ENCODE measurements at places on chromosomes 12 and 14.

- DNase-seq, result no peak
Measured at GRCh38 chr14:87152693-87153092, 840.3 kb downstream of the GALC start.

DNA sequence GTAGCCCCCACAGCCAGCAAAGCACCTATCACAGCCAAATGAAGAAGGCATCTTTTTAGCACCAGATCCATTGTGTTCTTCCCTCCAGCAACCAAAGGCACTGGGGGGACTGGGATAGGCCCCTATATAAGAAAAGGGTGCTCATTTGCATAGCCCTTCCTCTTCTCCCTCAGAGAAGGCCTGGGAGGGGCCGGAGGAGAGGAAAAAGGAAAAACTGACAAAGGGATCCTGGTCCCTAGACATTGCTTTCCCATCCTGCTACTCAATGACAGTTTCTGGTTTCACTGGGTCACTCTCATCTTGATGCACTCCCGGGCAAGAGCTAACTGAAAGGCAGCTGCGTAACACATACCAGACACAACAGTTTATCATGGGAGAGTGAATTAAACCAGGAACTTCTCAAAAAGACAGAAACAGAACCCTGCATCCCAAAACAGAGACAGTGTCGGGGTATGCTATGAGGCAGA is at the start of gene PMEL:
Gene PMEL, minus strand, starts transcription at position 102 of the 467 bp plus-strand sequence. Its CDS starts 31 bp downstream, at position 71.
- DNase-seq, result no peak

GRCh38 chr12:26874501-26875296 is 41.7 kb upstream of the ITPR2 start:
- DNase-seq, result no peak

GRCh38 chr12:108370415-108370814 is 31.3 kb upstream of the CMKLR1 start:
- no peak for DNase-seq

GRCh38 chr12:26125400-26126339 is 833 bp upstream of the BHLHE41 start:
- peak; percentile 36 for DNase-seq

DNA sequence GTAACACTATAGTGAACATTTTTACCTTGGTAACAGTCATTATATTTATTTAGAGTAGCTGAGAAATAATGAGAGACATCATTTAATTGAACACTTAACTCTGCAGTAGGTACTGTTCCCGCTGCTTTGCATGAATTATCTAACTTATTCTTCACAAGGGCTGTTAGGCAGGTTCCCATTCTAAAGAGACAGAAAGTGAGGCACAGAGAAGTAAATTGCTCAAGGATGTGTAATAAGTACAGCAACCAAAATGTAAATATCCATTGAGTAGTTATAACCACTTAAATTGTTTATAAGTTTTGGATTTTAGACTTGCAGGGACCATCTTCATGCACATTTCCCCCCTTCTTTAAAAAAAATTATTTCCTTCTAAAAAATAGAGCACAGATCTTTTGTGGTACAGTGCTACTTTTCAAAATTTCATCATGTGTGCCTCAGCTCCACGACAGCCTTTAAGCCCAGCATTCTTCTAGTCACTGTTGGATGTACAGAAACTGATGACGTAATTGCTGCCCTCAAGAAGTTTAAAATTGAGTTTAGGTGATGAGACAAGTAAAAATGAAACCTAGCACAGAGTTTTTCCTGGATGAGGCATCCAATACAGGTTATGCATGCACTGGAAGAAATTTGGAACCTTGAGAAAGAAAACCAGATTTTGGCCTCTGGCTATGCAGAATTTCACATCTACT is 6.0 kb upstream of the MANSC4 start:
- no peak for DNase-seq

DNA sequence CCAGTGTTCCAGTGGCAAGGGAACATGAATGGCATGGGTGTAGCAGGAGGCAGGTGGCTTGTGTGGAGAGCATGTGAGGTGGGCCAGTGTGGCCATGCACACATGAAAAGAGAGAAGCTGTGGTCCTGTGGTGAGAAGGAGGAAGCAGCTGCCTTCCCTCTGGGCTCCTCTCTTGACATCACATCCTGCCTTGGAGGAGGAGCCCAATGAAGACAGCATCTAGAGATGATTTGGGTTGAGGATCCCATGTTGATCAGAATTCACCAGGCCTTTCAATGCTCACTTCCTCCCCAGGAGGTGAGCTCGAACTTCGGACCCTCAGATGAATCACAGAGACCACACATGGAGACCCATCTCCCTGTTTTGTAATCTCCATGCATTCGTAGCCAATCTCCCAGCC is 82.6 kb downstream of the LRRC74A start:
- DNase-seq, result no peak

DNA sequence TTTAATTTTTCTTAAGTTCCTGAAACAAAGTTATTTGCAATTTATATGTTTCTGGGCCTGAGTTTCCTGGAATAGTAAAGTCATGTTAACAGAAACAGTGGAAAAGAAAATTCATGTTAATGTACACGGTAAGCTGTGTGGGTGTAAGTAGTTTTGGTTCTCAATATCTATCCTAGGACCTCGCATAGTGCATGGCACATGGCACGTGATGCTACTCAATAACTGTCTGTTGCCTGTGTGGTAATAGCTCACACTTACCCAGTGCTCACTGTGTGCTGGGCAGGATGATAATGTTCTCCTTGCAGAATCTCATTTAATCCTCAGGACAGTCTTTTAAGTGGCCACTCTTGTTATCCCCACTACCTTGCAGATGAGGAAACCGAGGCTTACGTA is 100.7 kb downstream of the DUSP16 start:
- DNase-seq, result no peak

DNA sequence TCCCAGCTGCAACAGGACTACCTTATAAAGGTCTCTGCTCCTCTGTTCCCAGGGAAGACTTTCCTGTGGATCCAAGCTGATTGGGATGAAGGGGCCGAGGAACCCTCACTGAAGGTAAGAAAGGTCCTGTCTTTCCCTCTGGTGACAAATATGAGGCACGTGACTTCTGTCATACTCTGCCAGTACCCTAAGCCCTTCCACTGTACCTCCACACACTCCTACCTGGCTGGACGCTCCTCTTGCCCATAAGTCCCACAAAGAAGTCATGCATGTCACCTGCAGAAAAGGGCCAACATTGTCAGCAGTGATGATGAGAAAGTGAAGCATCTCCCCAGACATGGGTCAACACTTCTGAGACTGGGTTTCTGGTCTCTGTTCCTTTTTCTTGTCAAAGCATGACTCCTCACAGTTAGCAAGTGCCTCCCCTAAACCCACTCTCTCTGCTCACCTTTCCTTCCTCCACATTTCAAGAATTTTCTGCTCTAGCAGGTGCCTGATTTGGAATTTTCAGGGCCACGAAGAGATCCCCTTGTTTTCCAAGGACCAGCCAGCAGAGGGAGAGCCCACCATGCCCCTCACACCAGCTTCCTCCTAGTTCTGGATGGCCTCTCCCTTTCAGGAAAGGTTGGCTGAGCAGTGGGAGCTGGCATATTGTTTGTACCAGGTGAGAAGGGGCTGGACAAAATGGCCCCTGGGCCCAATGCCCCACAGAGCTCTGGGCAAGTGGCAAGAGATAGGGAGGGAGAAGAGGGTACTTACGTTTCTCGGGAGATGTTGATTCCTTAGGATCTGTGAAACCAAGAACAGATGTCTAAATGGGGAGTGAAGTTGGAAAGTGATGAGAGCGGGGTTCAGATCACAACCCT is 3.5 kb downstream of the TAC3 start:
- no peak for DNase-seq

GRCh38 chr12:67498991-67499390 is 149.6 kb upstream of the DYRK2 start:
- DNase-seq, result no peak

- DNase-seq, result peak; percentile 33
Measured at GRCh38 chr12:49920241-49920914, 16.7 kb upstream of the FAIM2 start.

DNA sequence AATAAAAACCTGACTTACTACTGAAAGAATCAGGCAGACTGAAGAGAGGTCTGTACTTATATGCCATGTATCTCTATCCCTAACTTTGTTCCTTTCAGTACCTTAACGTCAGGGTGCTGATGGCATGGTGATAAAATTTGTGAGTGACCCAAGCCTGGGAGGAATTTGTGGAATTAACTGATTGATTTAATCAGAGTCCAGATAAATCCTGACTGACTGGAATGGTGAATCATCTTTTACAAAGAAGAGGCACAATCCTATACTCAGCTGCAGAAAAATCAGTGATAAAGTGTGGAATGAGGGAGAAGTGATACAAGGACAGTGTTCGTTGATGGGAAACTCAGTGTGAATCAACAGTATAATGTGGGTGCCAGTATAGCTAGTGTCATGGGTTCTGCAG is 3.7 kb downstream of the TDG start:
- no peak for DNase-seq

DNA sequence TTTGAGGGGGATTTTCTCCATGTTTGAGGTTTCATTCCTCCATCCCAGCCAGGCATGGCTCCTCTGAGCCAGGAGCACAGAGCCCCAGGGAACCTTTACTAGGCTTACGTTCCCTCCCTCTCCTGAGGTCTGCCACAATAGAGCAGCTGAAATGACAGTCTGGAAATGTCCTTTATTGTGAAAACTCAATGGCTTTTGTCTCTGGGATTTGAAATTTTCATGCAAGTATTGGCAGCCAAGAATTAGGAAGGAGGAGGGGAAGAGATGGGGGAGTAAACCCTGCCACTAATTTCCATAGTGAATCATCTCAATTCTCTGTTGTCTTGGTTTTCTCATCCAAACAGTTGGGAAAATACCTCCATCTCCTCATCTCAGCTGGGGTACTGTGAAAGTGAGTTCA is 2.6 kb upstream of the PLEKHG3 start:
- DNase-seq, result no peak

- no peak for DNase-seq
Measured at GRCh38 chr12:41645624-41646023, 457.5 kb downstream of the PDZRN4 start.

GRCh38 chr14:90093942-90094595 is 32.3 kb downstream of the KCNK13 start:
- DNase-seq, result no peak

GRCh38 chr14:101029668-101030290 is 126.3 kb upstream of the RTL1 start:
- DNase-seq, result no peak

- DNase-seq, result no peak
Measured at GRCh38 chr12:22672951-22673350, 48.0 kb downstream of the ETNK1 start.

DNA sequence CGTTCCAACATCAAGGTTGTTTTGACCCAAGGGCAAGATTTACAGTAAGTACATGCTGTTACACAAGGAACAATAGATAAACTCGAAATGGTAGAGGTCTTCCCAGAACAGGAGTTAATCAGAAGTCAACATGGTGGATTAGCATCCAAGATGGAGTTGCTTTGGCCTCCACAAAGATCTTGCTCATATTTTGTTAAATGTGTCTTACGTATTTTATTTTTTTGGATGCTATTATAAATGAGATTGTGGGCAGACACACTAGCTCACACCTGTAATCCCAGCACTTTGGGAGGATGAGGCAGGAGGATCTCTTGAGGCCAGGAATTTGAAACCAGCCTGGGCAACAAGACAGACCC is 22.3 kb upstream of the RAB21 start:
- DNase-seq, result no peak

GRCh38 chr14:94971750-94972149 is 185.6 kb downstream of the DICER1 start:
- DNase-seq, result no peak

DNA sequence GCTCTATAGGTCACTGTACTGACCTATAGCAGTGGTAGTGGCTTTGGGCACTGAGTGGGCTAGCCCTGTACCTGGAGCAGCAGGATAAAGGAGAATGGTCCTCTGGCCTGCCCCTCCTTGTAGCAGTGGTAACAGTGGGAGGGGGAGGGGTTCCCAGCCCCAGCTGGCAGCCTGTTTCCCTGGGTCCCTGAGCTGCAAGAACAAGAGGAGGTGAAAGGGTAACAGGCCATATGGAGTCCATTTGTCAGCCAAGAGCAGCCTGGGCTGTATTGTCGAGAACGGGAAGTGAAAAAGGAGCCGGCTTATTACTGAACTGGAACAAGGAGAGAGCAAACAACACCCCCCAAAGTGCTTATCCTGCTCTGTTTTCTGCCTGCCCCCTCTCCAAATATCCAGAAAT is 73.8 kb upstream of the SRSF5 start:
- DNase-seq, result no peak

DNA sequence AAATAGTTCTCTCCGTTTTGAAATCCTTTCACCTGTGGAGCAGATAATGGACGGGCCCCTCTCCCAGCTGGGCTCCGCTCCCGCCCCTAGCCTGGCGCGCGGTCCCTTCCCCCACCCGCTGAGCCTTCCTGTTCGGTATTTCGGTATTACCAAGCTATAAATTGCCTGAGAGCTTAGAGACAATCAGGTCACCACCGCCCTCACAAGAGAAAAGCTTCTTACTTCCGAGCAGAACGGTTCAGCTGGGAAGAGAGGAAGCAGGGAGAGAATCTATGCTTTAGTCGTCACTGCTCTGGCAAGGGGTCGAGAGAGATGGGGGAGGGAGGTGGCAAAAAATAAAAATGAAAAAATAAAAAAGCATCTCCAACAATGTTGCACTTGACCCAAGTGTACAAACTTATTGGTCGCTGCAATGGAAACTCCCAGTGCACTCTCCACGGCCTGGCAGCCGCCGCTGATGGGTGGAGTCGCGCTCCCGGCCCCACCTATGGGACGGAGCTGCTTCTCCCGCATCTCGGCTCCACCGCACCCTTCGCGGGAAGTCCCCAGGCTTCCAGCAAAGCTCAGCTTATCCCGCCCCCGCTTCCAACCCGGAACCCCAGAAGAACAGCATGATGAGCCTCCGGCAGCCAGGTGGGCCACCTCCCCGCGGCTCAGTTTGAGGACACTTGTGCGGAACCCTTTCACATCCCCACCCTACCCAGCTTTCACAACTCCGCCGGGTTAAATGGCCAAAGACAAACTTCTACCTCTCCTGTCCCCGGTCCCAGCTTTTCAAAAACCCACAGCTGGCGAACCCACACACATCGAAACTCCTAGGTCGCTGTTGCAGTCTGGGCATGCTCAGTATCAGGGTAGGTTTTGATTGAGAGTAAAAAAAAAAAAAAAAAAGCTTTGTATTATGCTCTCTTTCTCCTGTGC is 832 bp upstream of the SYT1 start:
- DNase-seq, result no peak

- DNase-seq, result no peak
Measured at GRCh38 chr12:75507086-75507485, 4.3 kb downstream of the KRR1 start.

DNA sequence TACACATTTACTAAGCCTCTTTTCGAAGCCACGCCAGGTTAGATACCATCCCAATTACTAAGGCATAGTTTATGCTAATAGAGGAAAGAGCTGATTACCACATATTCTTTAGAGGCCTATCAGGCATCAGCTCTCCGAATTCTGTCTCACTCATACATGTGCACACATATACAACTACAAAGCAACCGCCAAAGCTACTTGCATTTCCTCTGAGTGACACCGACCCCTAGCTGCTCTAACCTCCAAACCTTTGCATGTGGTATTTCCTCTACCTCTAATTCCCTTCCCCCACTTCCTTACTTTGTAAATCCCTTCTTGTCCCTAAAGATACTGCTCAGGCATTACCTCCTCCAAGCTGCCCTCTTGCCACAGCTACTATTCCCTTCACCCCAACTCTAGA is 107.2 kb downstream of the DUSP6 start:
- no peak for DNase-seq
